ENCODE measurements at places on chromosomes 3 and 15.
A peak's percentile ranks its signal among the peaks of the same experiment; 100 is the strongest.

- no peak for DNase-seq
Observed at GRCh38 chr3:122272879-122273278, 52.2 kb upstream of the CSTA start.

GRCh38 chr3:106826791-106827311 lies 550.4 kb upstream of the CCDC54 start:
- DNase-seq, result no peak

GRCh38 chr15:78915341-78916087 lies 29.3 kb downstream of the CTSH start:
- DNase-seq, result peak; percentile 43

GRCh38 chr3:196501316-196502044 lies 2.1 kb downstream of the RNF168 start:
- no peak for DNase-seq

- no peak for DNase-seq
Observed at GRCh38 chr3:188092648-188093047, 61.3 kb upstream of the LPP start.

GRCh38 chr3:179506792-179507191 lies 55.5 kb upstream of the GNB4 start:
- DNase-seq, result no peak

- no peak for DNase-seq
Observed at GRCh38 chr3:37227870-37228549, 53.6 kb upstream of the LRRFIP2 start.

- DNase-seq, result no peak
Observed at GRCh38 chr3:126888186-126888760, 94.6 kb upstream of the PLXNA1 start.

GRCh38 chr3:12545473-12545791 lies at the start of gene MKRN2OS:
Gene MKRN2OS, minus strand, starts transcription at chr3:12545499. Its CDS starts 35 bp downstream, at chr3:12545464.
- no peak for DNase-seq

DNA sequence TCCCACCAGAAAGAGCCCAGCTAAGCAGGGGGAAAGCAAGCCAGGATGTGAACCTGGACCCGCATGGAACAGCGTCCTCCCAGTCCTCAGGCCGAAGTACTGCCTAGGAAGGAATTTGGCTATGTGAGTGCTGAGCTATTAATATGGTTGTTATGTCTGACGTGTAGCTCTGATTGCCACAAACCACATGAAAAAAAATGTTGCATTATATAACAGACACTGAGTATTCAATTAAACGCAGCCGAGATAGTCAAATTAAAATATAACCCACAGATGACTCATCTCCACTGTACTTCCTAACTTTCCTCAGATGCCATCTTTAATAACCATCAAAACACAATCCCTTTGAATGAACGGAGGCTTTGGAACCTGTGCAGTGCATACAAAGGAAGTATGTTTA lies 111.1 kb downstream of the GABRB3 start:
- no peak for DNase-seq

DNA sequence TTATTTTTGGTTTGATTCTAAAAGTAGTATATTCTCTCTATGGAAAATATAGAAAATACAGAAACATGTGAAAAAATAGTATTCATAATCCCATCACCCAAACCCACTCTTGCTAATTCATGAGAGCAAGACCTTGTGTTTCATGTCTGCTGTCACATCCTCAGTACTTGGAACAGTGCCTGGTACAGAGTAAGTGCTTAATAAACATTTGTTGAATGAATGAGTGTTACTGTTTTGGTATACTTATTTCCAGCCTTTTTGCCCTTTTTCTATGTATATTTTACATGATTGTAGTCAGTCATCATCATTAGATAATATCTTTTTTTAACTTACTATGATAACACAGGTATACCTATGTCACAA lies 59.3 kb downstream of the IL16 start:
- no peak for DNase-seq

DNA sequence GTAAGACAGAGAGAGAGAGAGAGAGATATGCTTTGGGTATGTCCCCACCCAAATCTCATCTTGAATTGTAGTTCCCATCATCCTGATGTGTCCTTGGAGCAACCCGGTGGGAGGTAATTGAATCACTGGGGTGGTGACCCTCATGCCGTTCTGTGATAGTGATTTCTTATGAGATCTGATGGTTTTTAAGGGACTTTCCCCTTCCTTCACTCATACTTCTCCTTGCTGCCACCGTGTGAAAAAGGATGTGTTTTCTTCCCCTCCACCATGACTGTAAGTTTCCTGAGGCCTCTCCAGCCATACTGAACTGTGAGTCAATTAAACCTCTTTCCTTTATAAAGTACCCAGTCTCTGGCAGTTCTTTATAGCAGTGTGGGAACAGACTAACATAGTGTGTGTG lies 60.3 kb downstream of the EOMES start:
- DNase-seq, result no peak

DNA sequence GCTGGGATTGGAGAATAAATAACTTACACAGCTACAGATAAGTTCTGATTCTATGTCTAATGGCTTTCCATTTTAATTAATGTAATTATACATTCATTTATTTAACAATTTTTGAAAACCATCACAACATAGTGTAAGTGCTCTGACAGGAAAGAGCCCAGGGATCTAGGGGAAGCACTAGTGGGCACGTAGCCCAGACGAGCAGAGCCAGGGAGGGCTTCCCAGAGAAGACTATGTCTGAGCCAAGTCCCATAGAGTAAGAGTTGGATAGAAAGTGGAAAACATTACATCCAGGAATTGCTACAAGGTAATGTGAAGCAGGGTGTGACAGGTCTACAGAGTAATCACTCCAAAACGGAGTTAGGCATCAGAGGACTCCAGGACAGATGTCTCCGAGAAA lies 2.9 kb upstream of the HGD start:
- no peak for DNase-seq

GRCh38 chr3:37024820-37025405 lies 31.6 kb downstream of the MLH1 start:
- DNase-seq, result no peak

DNA sequence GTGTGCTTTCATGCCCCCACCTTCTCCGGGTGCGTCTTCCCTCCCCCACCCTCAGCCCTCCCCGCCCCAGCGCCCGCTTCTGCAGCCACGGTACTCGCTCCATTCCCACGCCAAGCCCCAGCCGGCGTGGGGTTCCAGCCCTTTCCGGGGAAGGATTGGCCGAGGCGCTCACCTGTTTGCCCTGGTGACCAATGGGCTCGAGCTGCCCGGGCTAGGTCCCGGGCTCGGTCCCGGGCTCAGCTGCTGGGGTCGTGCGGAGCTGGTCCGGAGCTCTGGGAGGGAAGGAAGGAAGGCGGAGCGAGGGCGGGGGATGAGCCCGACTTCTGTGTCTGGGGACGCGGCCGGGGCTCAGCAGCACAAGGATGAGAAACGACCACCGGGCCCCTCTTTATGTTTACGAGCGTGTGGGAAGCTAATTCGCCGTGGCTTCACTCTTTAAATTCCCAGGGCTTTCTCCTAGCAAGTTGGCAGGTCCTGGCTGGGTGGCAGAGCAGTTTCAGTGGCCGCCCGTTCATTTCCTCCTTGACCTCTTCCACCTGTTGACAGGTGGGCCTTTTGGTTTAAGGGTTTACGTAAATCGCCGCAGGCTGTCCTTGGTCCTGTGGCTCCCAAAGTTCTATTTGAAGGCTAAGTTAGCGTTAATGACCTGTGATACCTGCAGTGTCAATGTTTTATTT lies at the start of gene IGSF10:
TSS of gene IGSF10 (minus strand) at position 288 of the 677 bp plus-strand sequence. CDS start 2,352 bp downstream, outside the sequence.
- peak; percentile 62 for DNase-seq

GRCh38 chr15:51878446-51879386 lies 49.3 kb downstream of the TMOD3 start:
- no peak for DNase-seq

GRCh38 chr3:52002748-52003147 lies 7.1 kb upstream of the RPL29 start:
- DNase-seq, result no peak

- DNase-seq, result no peak
Observed at GRCh38 chr3:151386056-151386455, 1.5 kb upstream of the P2RY12 start.

GRCh38 chr3:36944012-36944640 lies 728 bp downstream of the TRANK1 start:
- peak; percentile 88 for DNase-seq

DNA sequence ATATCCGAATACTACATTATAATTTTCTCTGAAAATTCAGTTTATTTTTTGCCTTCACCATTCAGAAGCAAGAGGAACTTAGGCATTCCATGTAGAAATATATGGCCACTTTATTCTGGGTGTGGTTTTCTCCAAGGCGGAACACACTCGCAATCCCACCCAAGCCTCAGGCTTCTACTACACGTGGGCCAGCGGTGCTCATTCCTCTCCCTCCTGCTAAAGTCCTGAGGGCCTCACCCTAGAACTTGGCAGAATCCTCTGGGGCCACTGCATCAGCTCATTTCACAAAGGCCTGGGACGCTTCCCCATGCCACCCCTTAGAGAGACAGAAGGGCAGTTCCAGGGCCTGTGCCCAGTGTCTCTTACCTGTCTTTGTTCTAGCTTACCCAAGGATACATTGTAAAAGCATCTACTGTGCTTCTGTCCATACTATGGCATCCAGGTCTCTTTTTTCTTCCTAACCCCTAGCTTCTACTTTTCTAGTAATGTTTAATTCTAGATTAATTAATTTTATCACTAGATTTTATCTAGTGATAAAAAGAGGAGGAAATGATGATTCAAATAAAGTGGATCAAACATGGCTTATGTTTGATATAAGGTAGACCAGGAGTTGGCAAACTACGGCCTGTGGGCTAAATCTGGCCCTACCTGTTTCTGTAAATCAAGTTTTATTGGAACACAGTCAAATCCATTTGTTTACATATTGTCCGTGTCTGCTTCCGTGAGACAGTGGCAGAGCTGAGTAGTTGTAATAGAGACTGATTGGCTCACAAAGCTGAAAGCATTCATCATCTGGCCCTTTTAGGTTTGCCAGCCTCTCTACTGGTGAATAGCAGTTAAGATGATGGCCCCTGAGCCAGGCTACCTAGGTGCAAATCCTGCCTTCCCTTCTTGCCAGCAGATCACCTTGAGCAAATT lies 29.8 kb downstream of the LARS2 start:
- DNase-seq, result no peak

- no peak for DNase-seq
Observed at GRCh38 chr3:95097493-95097892, 1034.6 kb downstream of the NSUN3 start.

DNA sequence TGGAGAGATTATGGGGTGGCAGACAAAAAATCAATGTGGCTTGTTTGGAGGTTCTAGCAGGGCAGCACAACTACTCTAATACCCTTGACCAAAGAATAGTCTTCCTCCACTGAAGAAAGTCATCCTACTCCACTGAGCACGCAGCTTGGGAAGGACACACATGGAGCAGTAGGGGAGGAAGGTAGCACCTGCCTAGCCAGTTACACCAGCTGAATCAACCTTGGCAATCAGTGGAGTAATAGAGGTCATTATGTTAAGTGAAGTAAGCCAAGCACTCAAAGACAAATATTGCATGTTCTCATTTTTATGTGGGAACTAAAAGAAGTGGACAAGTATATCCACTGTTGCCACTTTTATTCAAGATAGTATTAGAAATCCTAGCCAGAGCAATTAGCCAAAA lies 555.8 kb upstream of the ALCAM start:
- no peak for DNase-seq

DNA sequence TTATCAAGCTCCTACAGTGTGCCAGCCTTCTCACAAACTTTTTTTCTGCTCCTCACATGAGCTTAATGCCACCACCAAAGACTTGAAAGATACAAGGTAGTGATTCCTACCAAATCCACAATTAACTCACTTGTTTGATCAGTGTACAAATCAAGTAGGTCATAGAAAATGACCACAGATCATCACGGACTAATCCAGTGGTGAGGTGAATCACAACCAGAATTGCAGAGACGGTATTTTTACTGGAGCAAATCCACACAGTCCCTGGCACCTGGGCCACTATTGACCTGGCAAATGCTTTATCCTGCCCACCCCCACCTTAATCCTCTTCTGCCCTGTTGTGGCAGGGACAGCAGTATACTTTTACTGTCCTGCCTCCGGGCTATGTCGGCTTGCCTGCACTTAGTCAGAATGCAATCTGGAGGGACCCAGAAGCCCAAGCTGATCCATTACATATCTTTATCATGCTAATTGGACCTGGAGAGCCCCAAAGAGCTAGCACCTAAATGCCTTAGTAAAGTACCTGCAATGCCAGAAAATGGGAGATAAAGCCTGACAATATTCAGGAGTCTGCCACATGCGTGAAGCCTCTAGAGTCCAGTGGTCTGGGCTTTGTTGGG lies 83.9 kb upstream of the CDV3 start:
- DNase-seq, result no peak

DNA sequence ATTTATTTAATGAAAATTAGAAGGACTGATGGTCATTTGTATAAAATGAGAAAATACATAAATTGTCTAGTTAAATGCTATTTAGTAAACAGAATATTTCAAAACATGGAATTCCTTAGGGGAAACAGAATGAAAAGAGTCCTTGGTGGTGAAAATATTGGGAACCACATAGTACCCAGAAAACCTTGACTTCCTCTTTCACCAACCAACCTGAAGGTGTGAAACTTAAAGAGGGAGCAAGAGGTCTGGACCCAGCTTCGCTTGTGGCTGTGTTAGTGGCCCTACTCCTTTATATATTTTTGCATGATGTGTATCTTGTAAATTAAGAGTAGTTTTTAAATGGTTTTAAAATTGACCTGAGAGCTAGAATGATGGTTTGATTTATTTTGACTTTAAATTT lies 64.2 kb downstream of the MAP2K5 start:
- DNase-seq, result no peak

GRCh38 chr3:17431004-17431403 lies 311.4 kb downstream of the TBC1D5 start:
- DNase-seq, result no peak

DNA sequence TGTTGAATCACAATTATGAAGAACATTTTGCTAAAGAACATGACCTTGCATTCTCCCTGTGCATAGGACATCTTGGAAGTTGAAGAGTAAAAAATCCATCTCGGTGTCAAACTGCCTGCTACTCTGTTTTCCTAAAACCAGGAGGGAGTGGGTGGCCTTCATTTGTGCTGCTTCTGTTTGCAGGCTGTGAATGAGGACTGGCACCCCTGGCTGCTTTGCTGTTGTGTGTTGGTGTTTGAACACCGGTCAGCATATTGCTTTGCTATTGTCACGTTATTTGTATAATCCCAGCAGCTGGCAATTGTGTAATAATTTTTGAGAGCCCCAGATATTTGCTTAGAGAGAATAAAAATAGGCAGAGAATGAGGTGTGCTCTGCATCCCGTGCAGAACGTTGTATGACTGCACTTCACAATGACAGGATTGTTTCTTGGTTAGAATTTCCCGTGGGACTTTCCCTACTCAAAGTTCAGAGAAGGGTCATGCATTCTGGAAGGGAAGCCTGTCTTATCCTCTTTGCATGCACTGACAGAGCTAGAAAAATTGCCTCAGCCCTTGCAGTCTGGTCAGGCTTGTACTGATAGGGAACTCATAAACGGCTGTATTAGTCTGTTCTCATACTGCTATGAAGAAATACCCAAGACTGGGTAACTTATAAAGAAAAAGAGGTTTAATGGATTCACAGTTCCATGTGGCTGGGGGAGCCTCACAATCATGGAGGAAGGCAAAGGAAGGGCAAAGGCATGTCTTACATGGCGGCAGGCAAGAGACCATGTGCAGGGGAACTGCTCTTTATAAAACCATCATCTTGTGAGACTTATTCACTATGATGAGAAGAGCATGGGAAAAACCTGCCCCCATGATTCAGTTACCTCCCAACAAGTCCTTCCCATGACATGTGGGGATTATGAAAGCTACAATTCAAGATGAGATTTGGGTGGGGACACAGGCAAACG lies 16.3 kb downstream of the SV2B start:
- DNase-seq, result no peak
